Right atrium auricular region (tissue), 2 donors: ENCODE measurements at places on chromosomes 7 and 10.

DNA sequence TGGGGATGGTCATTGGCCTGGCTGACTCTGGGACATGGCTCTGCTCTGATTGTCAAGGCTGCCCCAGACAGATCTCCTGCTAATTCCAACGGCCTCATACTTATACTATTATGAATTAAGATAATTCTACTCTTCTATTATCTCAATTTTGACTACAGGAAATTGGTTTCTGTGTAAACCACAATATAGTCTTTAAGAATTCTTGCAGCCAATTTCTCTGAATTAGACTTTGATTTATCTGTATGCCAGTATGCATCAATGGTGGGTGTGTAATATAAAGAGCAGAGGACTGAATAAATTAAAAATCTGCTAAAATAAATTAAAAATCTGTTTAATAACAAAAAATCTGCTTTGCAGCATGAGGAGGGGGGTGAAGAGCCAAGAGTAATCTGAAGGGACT is 27.0 kb downstream of the HIBADH start:
- DNase-seq: no peak
- H3K4me1 ChIP-seq: peaks cover 12% of the 10 kb centered on the region
- no peaks in the 10 kb centered on the region for H3K27me3 ChIP-seq
- no peak overlapping the region for H3K27ac ChIP-seq
- peaks cover 1% of the 10 kb centered on the region for H3K36me3 ChIP-seq
- H3K4me3 ChIP-seq: no peak overlapping the region

DNA sequence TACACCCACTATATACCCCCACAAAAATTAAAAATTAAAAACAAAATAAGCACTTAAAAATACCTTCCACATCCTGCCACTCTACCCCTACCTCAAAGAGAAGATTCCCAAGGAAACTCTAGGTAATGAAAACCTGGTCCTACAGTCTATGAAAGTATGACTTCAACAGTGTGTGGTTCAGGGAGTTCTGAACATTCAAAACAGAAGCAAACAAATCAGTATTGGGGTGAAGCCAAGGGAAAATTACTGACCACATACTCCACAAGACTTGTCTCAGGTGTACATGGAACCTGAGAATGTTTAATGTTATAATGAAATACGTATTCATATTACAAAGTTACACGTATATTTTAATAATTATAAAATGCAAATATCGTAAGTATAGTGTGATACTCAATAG is 20.3 kb upstream of the LIPM start:
- no peaks in the 10 kb centered on the region for H3K4me1 ChIP-seq
- H3K27me3 ChIP-seq: no peaks in the 10 kb centered on the region
- no peaks in the 10 kb centered on the region for H3K36me3 ChIP-seq
- no peak for DNase-seq

- no peaks in the 10 kb centered on the region for H3K4me1 ChIP-seq
- no peak for DNase-seq
- H3K27ac ChIP-seq: no peak overlapping the region
- H3K36me3 ChIP-seq: no peaks in the 10 kb centered on the region
These were observed 155.1 kb downstream of the OR13A1 start for GRCh38 chr10:45160271-45160670.

DNA sequence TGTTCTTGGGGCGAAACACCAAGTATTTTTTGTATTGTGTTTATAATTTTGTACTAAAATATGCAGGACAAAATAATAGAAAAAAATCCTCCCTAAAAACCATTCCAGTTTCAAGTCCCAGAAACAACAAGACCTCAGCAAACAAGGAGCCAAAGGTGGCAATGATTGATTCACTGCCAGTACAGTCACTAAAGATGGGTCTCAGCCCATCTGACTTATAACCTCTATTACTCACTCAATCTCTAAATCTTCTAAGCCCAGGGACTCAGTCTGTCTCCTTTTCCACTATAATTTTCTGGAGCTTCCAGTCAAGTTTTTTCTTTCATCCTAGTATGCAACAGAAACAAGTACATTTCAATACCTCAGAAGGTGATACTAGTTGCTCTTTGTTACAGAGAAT is 33.3 kb downstream of the SNX13 start:
- H3K27me3 ChIP-seq: no peaks in the 10 kb centered on the region
- no peak overlapping the region for H3K27ac ChIP-seq

DNA sequence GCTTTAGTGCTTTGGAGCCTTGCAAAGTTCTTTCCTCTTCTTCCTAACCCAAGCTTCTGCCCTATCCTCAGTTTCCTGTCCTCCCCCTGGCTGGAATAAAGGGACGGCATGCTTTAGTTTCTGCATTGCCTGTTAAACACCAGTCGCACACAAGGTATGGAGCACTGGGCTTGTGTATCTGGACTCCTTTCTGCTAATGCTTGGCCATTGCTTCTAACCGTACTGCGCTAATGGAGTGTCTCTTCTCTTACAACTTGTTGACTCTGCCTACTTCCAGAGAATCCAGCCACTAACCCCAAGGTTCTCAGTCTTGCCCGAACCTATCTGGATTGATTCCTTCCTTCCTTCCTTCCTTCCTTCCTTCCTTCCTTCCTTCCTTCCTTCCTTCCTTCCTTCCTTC is 120.6 kb downstream of the REEP3 start:
- H3K4me3 ChIP-seq: no peak overlapping the region
- H3K27me3 ChIP-seq: no peaks in the 10 kb centered on the region
- no peaks in the 10 kb centered on the region for H3K36me3 ChIP-seq
- H3K27ac ChIP-seq: no peak overlapping the region

GRCh38 chr10:114303556-114303955 is 64.5 kb downstream of the VWA2 start:
- no peaks in the 10 kb centered on the region for H3K4me1 ChIP-seq
- H3K36me3 ChIP-seq: peaks cover 4% of the 10 kb centered on the region
- H3K27ac ChIP-seq: no peak overlapping the region
- H3K4me3 ChIP-seq: no peak overlapping the region

DNA sequence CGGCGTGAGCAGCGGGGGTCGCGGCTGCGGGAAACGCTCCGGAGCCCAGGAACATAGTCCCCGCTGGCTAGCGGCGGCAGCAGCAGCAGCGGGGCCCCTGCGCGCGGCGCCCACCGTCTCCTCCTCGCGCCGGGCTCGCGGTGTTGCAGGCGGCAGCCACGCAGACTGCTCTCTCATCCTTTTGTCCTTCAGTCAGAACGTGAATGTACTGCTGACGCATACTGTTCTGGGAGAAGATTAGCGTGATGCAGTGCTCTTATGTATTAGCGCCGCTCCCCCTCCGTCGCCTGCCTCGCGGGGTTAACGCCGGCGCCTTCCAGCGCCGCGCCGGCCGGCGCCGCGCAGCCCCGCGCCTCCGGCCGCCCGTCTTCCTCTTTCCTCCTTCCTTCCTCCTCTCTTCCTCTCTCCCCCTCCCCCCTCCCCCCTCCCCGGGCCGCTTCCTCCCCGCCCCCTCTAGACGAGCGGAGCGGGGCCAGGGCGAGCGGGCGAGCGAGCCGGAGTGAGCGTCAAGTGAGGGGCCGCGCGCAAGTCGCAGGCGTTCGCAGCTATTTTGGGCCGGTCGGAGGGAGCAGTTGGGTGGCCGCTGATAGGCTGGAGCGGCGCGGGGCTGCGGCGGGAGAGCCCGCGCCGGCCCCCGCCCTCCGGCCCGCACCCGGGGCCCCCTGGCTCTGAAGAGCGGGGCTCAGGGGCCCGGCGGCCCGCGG is 816 bp upstream of the LRRC4 start:
- H3K4me1 ChIP-seq: peaks cover 26% of the 10 kb centered on the region
- no peaks in the 10 kb centered on the region for H3K27me3 ChIP-seq
- peak overlapping the region; percentile 65 for H3K27ac ChIP-seq
- DNase-seq: no peak

DNA sequence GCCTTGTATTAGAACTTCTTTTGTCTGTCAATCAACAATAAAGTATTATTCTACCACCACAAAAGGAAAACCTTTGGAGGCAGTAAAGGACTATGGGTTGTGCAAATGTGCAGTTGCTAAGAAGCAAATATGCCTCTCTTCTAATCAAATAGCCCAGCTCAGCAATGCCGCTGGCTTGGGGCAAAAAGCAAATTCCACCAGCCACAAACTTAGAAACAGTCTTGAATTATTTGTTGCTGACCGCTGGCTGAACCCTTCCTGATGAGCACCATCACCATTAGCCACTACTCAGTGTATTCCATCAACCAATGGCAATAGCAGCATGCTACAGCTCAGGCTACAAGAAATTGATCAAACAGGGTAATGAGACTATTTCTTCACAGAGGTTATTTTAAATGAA is 51.0 kb downstream of the SKAP2 start:
- H3K27ac ChIP-seq: no peak overlapping the region
- H3K36me3 ChIP-seq: no peaks in the 10 kb centered on the region
- no peak overlapping the region for H3K4me3 ChIP-seq
- DNase-seq: no peak

- no peaks in the 10 kb centered on the region for H3K27me3 ChIP-seq
- H3K36me3 ChIP-seq: no peaks in the 10 kb centered on the region
These were observed 6.8 kb downstream of the MYO1G start for GRCh38 chr7:44971902-44972441.

GRCh38 chr10:117967149-117967650 is 79.5 kb downstream of the RAB11FIP2 start:
- no peaks in the 10 kb centered on the region for H3K27me3 ChIP-seq
- H3K36me3 ChIP-seq: no peaks in the 10 kb centered on the region
- no peaks in the 10 kb centered on the region for H3K4me1 ChIP-seq
- no peak overlapping the region for H3K27ac ChIP-seq
- H3K4me3 ChIP-seq: no peak overlapping the region
- DNase-seq: no peak

DNA sequence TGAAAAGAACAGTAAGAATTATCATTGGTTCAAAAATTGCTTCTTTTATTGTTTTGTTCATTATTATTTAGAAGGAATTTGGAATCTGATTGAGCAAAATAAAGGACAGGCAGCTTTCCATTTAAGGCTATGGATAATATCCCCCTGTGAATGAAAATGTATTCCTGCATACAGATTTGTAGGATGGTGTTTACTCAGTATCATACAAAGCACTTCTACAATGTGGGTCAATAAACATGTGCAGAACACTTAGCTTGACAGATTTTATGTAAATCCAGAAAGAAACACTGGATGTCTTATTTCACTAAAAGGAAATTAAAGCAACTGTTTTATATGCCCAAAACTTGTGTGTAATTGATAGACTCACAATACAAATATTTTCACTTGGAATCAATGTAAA is 189.7 kb downstream of the THSD7A start:
- no peak overlapping the region for H3K27ac ChIP-seq
- no peak overlapping the region for H3K4me3 ChIP-seq
- no peaks in the 10 kb centered on the region for H3K4me1 ChIP-seq
- no peaks in the 10 kb centered on the region for H3K36me3 ChIP-seq
- H3K27me3 ChIP-seq: no peaks in the 10 kb centered on the region

- H3K4me1 ChIP-seq: peaks cover 44% of the 10 kb centered on the region
- H3K27ac ChIP-seq: peak overlapping the region; percentile 90
- no peaks in the 10 kb centered on the region for H3K36me3 ChIP-seq
- no peak for DNase-seq
- H3K4me3 ChIP-seq: no peak overlapping the region
- H3K27me3 ChIP-seq: no peaks in the 10 kb centered on the region
These were observed 2.1 kb downstream of the CAMK1D start for GRCh38 chr10:12351447-12351846.

DNA sequence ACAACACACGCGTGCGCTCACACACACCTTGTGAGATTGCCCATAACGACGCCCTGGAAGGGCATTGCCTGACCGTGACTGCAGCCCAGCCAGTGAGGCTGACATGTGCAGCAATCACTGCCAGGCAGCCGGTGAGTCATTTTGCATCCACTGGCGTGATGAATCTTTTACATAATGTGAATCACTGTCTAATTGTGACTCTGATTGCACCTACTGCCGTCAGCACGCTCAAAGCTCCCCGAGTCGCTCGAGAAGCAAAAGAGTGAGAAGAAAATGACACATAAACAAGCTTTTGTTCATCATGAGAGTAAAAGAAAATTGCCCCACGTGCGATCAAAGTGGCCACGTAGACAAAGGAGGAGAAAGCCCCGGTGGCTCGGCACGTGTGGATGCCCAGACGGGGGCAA is 117.4 kb upstream of the PFKP start:
- no peaks in the 10 kb centered on the region for H3K36me3 ChIP-seq
- H3K4me1 ChIP-seq: no peaks in the 10 kb centered on the region
- DNase-seq: no peak
- H3K27me3 ChIP-seq: no peaks in the 10 kb centered on the region

DNA sequence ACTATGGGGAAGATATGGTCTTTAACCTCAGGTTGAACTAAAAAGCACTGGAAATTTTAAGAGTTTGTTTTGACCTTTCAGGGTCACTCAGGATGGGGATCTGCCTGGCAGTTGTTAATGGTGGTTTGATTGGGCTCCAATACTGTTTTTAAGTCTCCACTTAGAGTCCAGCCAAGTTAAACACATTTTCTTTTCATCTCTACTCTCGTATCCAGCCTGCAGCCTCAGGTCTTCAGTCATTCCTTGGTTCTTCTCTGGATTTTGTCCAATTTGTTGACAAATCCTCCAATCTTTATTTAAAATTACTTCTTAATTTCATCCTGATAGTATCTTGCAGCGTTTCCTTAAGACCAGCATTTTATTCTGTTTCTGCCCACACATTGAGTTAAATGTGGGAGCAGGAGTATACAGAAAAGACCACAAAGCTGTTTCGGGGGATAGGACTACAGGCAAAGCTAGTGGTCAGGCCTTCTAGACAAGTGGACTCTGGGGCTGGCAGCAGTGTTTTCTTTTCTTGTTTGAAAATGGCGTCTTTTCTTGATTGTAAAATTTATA is 133.2 kb upstream of the INHBA start:
- no peaks in the 10 kb centered on the region for H3K4me1 ChIP-seq
- H3K36me3 ChIP-seq: no peaks in the 10 kb centered on the region
- H3K27me3 ChIP-seq: no peaks in the 10 kb centered on the region
- peak overlapping the region; percentile 66 for H3K27ac ChIP-seq
- H3K4me3 ChIP-seq: no peak overlapping the region
- no peak for DNase-seq

GRCh38 chr10:130337305-130337640 is 201.1 kb downstream of the GLRX3 start:
- H3K36me3 ChIP-seq: no peaks in the 10 kb centered on the region
- H3K27ac ChIP-seq: no peak overlapping the region
- peak; percentile 51 for DNase-seq
- H3K4me3 ChIP-seq: no peak overlapping the region
- no peaks in the 10 kb centered on the region for H3K4me1 ChIP-seq

DNA sequence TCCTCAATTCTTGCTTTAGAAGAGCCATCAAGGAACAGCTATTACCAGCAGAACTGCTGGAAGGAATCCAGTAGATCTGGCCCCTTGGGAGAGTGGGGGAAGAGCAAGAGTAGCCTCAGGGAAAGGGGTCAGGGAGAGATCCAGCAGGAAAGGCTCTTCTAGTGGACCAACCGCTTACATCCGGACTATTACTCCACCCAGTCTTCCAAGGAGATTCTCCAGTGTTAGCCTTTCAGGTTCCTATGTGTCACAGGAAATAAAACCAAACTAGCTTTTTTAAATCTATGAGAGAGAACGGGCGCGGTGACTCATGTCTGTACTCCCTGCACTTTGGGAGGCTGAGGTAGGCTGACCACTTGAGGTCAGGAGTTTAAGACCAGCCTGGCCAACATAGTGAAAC is 34.3 kb downstream of the TET1 start:
- DNase-seq: no peak
- no peak overlapping the region for H3K4me3 ChIP-seq
- H3K27ac ChIP-seq: no peak overlapping the region
- H3K27me3 ChIP-seq: no peaks in the 10 kb centered on the region

GRCh38 chr10:114259824-114260223 is 20.8 kb downstream of the VWA2 start:
- peak overlapping the region; percentile 12 for H3K27ac ChIP-seq
- no peaks in the 10 kb centered on the region for H3K4me1 ChIP-seq
- H3K4me3 ChIP-seq: no peak overlapping the region
- H3K27me3 ChIP-seq: no peaks in the 10 kb centered on the region
- peak; percentile 69 for DNase-seq
- no peaks in the 10 kb centered on the region for H3K36me3 ChIP-seq

- no peaks in the 10 kb centered on the region for H3K27me3 ChIP-seq
- H3K4me1 ChIP-seq: no peaks in the 10 kb centered on the region
- no peak for DNase-seq
- no peak overlapping the region for H3K4me3 ChIP-seq
These were observed 305.1 kb upstream of the CSTF2T start for GRCh38 chr10:52004342-52004949.
